ENCODE measurements at places on chromosomes 6 and 20. TPM values are rescaled to one million over a fixed set of nuclear protein-coding genes. Genes with fewer than 3 reads are reported as not detected.

DNA sequence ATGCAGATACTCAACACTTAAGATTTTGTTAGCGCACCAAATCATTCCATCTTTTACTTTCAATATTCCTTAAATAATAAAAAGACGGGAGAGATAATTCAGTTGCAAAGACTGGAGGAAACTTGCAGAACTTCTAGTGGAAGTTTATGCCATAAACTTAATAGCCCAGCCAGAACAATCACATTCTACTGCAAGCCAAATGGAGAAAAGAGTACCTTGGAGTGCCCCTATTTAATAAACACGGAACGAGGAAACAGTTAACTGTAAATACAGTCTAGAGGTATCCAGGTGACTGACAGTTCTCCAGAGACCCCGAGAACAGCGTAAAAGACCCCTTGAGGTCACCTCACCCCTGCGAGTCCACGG, 635 bp downstream of the SLC35B3 start:
- H3K27ac ChIP-seq: peak overlapping the region; percentile 93
- no peaks in the 10 kb centered on the region for H3K27me3 ChIP-seq
- peaks cover 31% of the 10 kb centered on the region for H3K36me3 ChIP-seq
- peak overlapping the region; percentile 82 for H3K4me3 ChIP-seq
- H3K4me1 ChIP-seq: peaks cover 32% of the 10 kb centered on the region
- no peak for DNase-seq

- H3K27me3 ChIP-seq: peaks cover 25% of the 10 kb centered on the region
- no peaks in the 10 kb centered on the region for H3K36me3 ChIP-seq
- no peak for DNase-seq
- no peak overlapping the region for H3K4me3 ChIP-seq
Observed at GRCh38 chr20:1959156-1959555, 34.7 kb downstream of the PDYN start.

DNA sequence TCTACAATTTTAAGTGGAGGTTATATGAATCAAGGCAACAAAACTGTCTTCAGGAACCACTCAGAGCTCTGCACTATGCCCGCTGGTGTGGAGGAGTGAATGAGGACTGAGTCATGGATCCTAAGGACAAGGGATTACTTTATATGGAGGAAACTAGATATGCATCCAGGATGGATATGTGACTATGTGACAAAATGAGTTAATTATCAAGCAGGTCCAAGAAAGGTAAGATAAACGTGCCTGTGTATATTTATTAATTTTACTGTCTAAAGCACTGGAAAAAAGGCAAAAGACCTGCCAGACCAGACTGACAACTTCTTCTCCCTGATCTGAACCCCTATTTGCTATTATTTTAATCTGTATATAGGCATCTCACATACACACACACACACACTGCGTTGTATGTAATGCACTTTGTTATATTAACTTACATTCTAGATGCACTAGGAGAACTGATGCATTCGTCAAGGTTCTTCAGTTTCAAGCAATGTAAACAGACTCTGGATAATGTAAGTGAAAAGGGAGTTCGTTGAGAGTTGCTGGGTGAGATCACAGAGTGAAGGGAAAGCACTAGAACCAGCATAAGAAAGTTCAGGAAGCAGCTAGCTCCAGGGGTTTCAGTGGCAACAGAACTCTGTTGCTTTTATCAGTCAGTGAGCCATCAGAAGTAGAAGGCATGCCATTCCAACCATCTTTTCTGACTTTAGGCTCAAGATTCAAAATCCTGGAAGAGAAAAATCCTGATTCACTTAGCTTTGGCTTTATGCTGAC, 26.4 kb upstream of the ADGRG6 start:
- H3K27ac ChIP-seq: no peak overlapping the region
- DNase-seq: no peak
- peaks cover 4% of the 10 kb centered on the region for H3K27me3 ChIP-seq
- no peaks in the 10 kb centered on the region for H3K36me3 ChIP-seq

- no peak overlapping the region for H3K4me3 ChIP-seq
- no peak for DNase-seq
- peaks cover 20% of the 10 kb centered on the region for H3K4me1 ChIP-seq
- no peaks in the 10 kb centered on the region for H3K27me3 ChIP-seq
Observed at GRCh38 chr6:105797983-105798453, 288.1 kb upstream of the PRDM1 start.

- H3K4me1 ChIP-seq: peaks cover 8% of the 10 kb centered on the region
- no peak overlapping the region for H3K27ac ChIP-seq
- H3K4me3 ChIP-seq: no peak overlapping the region
- no peak for DNase-seq
- no peaks in the 10 kb centered on the region for H3K27me3 ChIP-seq
Observed at GRCh38 chr6:16564436-16564835, 196.8 kb downstream of the ATXN1 start.

- H3K27me3 ChIP-seq: no peaks in the 10 kb centered on the region
- H3K27ac ChIP-seq: no peak overlapping the region
- no peak for DNase-seq
Observed at GRCh38 chr6:170245475-170245992, 45.3 kb downstream of the DLL1 start.

PRDM13 gene
- not detected for total RNA-seq

SEMG1 gene
- not detected for total RNA-seq

MDFI gene
- total RNA-seq: not detected

DNA sequence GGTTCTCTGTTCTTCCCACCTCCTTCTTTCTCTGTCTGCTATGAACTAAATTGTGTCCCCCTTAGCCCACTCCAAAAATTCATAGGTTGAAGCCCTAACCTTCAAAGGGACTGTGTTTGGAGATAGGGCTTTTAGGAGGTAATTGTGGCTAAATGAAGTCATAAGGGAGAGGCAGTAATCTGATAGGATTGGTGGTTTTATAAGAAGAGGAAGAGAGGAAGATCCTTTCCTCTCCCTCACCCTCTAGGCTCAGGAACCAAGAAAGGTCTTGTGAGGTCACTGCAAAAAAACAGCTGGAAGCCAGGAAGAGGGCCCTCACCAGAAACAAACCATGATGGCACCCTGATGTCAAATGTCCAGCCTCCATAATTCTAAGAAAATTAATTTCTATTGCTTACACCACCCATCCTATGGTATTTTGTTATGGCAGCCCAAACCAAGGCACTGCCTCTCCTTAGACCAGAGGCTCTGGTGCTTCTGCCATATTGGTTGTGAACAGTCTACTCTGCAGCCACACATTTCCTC, 135.1 kb upstream of the COL21A1 start:
- no peak overlapping the region for H3K4me3 ChIP-seq
- H3K27ac ChIP-seq: no peak overlapping the region
- H3K27me3 ChIP-seq: peaks cover 3% of the 10 kb centered on the region
- no peak for DNase-seq

Data from activated CD8-positive, alpha-beta T cell treated with anti-CD3 and anti-CD28 coated beads for 36 hours (primary cell).